ENCODE measurements at places on chromosomes 12 and 14.

DNA sequence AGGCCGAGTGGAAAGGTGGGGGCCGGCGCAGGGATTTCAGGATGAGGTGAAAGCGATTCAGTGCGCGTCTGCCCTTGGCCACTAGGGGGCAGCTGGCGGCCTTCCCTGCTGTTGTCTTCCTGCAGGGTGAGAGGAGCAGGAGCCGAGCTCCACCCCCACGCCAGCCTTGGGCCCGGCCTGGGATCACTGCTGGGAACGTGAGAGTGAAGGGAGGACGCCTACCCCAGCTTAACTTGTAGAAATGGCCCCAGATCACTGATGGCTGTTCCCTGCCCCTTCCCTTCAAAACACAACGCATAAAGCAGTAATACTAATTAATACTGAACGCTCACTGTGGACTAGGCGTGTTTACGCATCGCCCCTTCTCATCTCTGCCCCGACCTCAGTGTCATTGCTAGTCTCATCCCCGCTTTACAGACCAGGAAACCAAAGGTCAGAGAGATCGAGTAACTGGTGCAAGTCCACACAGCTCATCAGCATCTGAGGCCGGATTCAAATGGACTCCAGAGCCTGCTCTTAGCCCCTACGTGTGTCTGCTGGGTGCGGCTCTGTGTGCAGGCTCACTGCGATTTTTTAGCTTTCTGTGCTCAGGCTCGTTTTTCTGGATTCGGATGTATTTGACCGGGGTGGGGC lies 24.3 kb downstream of the MVK start:
- DNase-seq: peak; percentile 30

DNA sequence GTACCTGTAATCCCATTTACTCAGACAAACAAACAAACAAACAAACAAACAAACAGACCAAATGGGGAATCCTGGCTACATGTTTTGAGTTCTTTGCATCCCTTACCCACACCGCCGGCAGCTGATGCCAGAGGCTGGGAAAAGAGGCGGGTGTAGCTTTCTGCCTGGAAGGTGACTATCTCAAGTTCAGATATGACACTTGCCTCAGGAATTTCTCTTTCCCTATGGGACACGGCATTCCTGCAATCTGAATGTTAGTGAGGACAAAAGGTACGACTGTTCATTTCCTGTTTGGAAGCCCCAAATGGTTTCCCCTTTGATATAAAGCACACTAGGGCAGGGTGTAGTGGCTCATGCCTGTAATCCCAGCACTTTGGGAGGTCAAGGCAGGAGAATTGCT lies 2.9 kb downstream of the MYL2 start:
- DNase-seq: no peak

- DNase-seq: no peak
Measured at GRCh38 chr12:105748806-105749600, 389.8 kb downstream of the NUAK1 start.

GRCh38 chr14:54532111-54533012 lies 22.7 kb downstream of the CGRRF1 start:
- no peak for DNase-seq

DNA sequence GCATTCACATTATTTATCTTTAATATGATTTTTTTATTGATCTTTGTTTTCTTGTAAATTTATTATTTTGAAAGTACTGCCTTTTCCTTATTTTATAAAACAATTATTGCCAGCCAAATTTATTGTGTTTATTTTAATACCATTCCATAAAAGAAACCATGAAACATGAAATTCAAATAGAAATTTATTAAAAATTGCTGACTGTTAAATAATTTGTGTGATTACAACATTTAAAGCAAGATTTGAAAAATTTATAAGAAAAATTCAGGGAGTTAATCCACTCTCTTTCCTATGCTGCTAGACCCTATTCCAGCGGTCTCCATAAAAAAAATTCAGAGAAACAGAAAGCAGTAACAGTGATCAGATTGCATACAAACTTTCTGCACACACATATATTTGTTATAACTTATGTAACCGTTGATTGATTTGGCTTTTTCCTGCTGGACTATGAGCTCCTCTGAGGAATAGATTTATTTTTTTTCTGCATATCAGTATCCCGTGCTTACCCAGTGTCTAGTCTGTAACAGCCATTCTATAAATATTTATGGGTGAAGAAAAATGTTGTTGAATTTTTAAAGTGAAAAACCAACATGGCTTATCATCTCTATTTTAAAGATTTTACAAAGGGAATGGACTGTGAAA lies 68.1 kb downstream of the LRRK2 start:
- DNase-seq: no peak

DNA sequence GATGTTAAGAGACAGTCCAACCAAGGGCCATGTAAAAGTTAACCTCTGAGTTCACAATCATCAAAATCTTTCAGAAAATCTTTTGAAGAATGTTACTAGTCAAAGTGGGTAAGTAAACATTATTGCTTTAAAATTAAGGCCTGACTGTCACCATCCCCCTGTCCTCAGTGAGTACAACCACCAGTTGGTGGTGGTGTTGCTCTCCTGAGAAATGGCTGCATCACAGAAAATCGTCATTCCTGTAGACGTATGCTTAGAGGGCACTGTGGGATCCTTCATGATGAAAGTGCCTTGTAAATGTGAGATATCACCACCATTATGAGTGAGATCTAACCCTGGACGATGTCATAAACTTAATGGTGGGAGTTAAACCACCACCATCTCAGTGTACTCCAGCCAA lies 451.2 kb downstream of the RPS29 start:
- DNase-seq: no peak

DNA sequence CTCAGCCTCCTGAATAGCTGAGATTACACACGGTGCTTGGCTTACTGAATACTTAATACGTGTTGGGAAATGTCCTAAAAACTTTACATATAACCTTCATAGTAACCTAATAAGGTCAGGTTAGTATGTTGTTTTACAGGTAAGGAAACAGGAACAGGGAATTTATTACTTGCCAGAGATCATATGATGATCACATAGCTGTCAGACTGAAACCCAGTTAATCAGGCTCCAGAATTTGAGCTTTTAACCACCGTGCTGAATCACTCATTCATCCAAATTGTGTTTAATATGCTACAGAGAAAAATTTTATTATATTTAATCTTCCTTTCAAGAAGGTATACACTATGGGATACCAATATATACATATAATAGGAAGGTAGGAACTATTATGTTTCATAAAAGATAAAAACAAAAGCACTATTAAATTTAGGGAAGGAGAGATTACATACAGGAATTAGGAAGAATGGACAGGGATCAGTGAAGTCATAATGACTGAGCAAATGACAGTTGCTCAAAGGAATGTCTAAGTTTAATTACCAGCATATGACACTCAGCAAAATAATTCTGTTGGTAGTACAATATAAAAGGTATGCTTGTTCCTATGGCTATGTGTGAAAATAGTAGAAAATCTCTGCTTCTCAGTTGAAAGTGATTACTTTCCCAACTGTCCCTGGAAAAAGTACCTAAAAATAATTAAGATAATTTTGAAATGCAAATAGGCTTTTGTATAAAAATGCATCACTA lies 59.3 kb downstream of the HEATR5A start:
- DNase-seq: no peak

- DNase-seq: no peak
Measured at GRCh38 chr12:42857106-42857505, 267.6 kb upstream of the PRICKLE1 start.

- DNase-seq: no peak
Measured at GRCh38 chr12:24087294-24087693, 137.8 kb upstream of the SOX5 start.

GRCh38 chr12:128595609-128596008 lies 228.1 kb downstream of the SLC15A4 start:
- no peak for DNase-seq

GRCh38 chr12:111393700-111394300 lies 11.9 kb upstream of the SH2B3 start:
- no peak for DNase-seq

- DNase-seq: no peak
Measured at GRCh38 chr12:101042211-101042610, 167.8 kb downstream of the SLC5A8 start.

- DNase-seq: peak; percentile 16
Measured at GRCh38 chr12:15532364-15532977, 210.2 kb downstream of the PTPRO start.

GRCh38 chr14:25090716-25091454 lies 40.9 kb upstream of the STXBP6 start:
- no peak for DNase-seq

DNA sequence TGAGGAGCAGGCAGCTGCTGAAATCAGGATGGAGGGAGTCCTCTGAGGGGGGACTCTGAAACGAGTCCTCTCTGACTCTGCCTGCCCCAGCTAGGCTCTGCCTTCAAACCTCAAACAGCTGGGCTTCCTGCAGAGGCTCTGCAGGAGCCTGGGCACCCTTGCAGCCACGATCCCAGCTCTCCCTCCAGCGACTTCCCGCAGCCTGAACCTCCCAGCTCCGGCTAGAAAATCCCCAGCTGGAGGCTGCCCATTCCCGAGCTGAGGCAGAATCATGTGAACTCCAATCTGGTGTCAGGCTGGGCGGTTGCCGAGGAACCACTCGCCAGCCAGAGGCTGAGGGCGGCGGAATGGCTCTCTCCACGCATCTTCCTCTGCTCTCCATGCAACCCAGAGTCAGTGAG lies at the start of gene GPR68:
GPR68 (minus strand) TSS at position 204 of the 401 bp plus-strand sequence. CDS start 9,654 bp downstream, outside the sequence.
- no peak for DNase-seq

DNA sequence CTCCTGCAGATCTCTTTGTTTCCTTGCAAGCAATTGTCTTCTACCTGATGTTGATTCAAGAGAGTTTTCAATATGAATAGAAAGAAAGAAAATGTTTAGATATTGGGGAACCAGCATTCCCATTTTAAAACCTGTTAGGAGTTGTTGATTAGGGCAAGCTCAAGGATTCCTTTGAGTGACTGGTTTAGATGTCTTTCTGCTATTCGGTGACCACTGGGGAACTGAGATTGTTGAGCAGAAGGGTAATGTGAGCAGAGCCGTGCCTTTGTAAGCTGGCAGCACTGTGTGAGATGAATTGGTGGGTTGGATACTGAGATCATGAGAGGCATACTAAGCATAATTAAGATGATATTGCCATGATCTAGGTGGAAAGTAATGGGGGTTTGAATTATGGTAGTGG lies 39.1 kb upstream of the PAPLN start:
- no peak for DNase-seq

GRCh38 chr14:32201193-32201815 lies 541 bp upstream of the RNU6-7 start:
- DNase-seq: peak; percentile 63

GRCh38 chr14:50065583-50065982 lies 50.8 kb downstream of the VCPKMT start:
- DNase-seq: no peak

- no peak for DNase-seq
Measured at GRCh38 chr14:59354666-59355065, 110.5 kb downstream of the GPR135 start.

GRCh38 chr14:104774453-104775072 lies 21.0 kb downstream of the AKT1 start:
- DNase-seq: no peak

- no peak for DNase-seq
Measured at GRCh38 chr12:107567876-107568619, 117.6 kb upstream of the PWP1 start.

GRCh38 chr14:24634158-24634557 lies at the start of gene GZMB:
Gene GZMB (minus strand): TSS chr14:24634190. CDS start chr14:24634160, 30 bp downstream.
- DNase-seq: peak; percentile 98

DNA sequence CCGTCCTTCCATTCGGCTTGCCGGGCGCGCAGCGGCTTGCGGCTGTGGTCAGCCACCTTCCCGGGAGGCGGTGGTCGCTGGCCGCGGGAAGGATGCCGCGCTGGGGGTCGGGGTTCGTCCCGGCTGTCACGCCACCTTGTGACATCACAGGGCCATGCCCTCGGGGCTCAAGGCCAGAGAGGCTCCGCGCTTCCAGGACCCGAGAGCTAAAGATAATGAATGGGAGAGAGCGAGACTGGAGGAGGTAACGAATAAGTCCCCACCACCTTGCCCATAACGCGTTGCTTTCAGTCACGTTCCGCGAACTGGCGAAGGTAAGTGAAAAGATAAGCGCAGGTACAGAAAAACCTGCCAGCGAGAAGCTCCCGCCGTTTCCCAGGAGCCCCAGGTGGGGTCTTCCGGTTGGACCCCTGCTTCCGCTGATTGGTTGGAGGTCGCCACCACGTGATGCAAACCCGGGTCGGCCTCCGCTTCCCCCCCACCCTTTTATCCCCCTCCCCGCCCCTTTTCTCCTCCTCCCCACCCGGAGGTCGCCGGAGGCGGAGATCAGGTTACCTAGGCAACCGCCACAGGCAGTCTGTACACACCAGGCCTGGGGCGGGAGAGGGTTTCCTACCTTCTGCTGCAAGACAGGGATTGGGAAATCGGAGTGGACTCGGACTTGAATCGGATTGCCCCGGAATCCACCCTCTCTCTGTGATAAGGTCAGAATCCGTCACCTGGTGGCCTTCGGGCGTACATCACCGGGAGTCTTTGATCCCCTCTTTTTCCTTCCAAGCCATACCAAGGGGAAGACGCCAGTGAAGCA lies at the start of gene LRRC9:
LRRC9 (plus strand) TSS at position 575 of the 808 bp plus-strand sequence.
- DNase-seq: no peak

DNA sequence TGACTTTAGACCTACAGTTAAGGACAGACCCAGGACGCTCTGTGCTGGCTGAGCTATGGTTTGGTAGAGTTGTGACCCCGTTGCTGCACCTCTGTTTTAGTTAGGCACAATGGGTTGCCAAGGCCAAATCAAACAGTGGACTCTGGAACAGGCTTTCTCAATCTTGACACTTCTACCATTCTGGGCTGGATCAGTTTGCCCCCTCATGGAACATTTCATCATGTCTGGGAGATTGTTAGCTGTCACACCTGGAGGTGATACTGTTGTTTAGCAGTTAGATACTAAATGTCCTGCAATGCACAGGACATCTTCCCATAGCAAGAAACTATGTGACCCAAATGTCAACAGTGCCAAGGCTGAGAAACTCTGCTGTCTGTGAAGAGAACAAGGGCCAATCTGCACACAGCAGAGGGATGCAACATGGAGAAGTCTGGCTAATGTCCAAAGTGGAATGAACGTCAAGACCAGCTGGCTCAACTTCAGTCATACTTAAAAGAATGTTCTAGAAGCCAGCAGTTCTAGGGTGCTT lies 65.6 kb upstream of the DICER1 start:
- DNase-seq: no peak

Data from stimulated activated CD8-positive, alpha-beta memory T cell treated with anti-CD3 and anti-CD28 coated beads, Interleukin-7, amount 100 ng/mL, for 48 hours (primary cell).